Vagina (tissue), 2 donors: ENCODE measurements at places on chromosomes 5 and 9.

DNA sequence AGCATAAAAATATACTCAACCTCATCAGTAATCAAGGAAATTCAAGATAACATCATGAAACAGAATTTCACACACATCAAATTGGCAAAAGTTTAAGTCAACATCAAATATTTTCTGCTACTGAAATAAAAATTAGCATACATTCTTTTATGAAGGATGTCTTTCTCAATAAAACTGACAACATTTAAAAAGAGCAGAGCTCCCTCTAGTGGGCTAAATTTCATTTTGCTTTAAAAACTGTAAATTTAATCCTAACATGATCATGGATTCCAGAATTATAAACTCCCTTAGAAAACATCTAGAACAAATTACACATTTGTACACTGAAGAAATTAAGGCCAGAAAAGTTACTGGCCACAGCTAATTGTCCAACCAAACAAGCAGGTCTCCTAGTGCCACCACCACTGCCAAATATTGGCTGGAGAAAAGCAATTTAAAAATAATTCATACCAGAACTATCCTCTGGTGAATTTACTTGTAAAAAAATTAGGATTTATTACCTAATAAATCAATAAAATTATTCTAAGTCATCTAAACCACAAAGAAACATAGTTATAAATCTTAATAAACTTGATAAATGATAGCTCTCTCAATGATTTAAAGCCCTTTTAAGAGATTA, 31.2 kb downstream of the DEPDC1B start:
- DNase-seq = no peak

DNA sequence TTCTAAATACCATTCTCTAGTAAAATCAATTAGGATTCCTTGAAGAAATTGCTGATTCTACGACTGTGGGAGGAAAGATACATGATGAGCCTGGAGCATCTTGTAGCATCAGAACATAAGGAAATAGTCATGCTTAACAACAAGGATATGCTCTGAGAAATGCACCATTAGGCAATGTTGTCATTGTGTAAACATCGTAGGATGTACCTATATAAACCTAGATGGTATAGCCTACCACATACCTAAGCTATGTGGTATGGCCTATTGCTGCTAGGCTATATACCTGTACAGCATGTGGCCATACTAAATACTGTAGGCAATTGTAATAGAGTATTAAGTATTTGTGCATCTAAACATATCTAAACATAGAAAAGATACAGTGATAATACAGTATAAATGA, 77.4 kb upstream of the VCAN start:
- DNase-seq = no peak

DNA sequence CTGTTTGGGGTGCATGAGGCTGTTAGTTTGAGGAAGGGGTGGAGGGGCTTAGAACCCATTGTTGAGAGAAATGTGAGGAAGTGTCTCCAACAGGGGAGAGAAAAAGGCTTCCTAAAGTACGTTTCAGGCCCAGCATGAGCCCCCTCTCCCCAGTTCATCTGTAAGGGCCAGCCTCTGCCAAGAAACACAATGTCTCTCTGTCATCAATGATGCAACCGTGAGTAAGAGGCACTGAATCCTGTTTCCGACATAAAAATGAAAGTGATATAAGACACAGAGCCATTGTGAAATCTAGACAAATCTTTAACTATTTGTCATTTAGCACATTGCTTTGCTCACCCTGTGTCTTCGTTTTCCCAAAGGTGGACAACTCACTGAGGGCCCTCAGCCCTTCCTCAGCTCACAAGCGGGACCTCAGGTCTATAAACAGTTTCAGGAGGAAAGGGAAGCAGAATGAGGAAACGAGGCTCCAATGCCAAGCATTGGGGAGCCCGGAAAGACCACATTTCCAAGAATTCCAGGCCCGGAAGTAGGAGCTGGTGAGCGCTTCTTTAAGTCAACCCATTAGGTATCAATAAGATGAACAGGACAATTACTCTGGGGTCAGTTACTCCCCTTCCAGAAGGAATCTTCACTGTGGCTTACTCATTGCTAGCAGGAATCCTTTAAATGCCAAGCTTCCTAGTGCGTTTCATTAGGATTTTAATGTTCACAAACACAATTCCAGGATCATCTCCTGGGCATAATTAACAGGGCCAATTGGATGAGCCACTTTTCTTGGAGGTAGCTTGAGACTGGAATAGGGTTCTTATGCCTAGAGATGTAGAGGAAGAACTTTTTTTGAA, 59.0 kb upstream of the KLF4 start:
- peak; percentile 91 for DNase-seq

GRCh38 chr5:15757619-15758018, 257.6 kb downstream of the FBXL7 start:
- no peak for DNase-seq

DNA sequence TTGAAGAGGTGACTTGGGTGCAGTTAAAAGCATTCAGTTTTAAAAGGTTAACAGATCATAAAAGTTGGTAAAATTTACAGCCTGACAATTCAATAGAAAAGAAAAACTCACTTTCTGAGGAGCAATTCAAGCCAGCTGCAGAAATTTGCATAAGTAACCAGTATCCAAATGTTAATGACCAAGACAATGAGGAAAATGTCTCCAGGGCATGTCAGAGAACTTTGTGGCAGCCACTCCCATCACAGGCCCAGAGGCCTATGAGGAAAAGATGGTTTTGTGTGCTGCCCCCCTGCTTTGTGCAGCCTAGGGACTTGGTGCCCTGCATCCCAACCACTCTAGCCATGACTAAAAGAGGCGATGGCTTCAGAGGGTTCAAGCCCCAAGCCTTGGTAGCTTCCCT, 1406.5 kb upstream of the ACO1 start:
- no peak for DNase-seq

DNA sequence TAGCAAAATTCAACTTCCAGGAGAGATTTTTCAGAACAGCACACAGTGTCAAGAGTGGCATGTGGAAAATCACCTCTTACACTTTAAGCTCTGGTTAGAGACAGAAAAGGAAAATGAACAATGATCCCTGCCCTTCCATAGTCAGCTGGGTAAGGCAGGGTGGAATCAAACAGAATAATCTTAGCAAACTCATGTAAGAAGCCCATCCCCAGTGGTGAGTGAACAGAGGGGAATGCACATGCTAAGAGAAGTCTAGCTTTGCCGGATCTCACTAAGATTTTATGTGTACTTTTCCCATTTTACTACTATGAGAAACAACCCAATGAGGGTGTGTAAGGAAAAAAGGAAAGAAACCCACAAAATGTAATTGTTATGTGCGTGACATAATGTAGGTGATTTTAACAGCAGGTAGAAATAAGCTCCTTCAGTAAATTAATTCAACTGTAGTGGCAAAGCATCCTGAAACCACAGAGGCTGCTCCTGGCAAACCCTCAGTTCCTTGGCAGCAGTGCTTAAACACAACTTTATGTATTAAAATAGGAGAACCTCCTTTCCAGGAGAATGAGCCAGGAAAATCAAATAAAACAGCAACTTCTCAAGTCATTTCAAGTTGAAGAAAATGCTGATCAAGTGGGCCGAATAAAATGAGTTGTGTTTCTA, 366.0 kb upstream of the TRPC7 start:
- DNase-seq = no peak

GRCh38 chr9:99180662-99181061, 41.1 kb downstream of the ALG2 start:
- DNase-seq = no peak

GRCh38 chr9:99828417-99829176, 6.9 kb downstream of the NR4A3 start:
- DNase-seq = no peak

GRCh38 chr5:53099546-53099945, 10.0 kb downstream of the MOCS2 start:
- DNase-seq = no peak

- no peak for DNase-seq
Measured at GRCh38 chr9:96487949-96488348, 38.0 kb downstream of the HABP4 start.

GRCh38 chr9:126465977-126466376, 139.3 kb downstream of the MVB12B start:
- no peak for DNase-seq

GRCh38 chr5:174559566-174560090, 164.8 kb upstream of the MSX2 start:
- no peak for DNase-seq

DNA sequence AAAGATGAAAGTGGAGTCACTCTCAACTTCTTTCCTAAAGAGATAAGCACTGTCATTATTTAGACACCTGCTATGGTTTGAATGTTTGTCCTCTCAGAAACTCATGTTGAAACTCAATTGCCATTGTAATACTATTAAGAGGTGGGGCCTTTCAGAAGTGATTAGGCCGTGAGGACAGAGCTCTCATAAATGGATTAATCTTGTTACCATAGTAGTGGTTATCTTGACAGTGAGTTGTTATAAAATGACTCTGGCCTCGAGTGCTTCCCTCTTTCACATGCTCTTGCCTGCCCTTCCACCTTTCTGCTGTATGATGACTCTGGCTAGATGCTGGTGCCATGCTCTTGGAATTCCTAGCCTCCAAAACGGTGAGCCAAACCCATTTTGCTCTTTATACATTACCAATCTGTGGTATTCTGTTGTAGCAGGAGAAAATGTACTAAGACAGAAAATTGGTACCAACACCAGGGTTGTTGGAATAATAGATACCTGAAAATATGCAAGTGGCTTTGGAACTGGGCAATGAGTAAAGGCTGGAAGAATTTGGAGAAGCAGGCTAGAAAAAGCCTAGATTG, 38.0 kb downstream of the GDA start:
- DNase-seq = no peak

DNA sequence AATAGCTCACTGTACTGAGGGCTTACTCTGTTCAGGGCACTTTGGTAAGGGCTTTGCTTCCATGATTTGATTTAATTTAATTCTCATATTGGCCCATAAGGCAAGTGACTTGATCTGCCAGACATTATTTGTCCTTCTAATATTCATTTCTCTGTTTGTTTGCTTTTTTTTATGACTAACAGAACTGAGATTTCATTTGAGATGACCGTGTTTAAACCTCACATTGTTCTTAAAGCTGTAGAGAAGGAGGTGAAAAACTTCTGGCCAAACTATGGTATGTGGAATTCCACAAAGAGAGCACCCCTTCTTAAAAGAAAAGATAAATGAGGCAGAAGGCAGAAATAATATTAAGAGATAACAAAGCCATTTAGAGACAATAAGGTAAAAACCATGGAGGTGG, 775.6 kb upstream of the ACO1 start:
- no peak for DNase-seq

GRCh38 chr9:135889564-135890189, 17.7 kb downstream of the CAMSAP1 start:
- peak; percentile 93 for DNase-seq

DNA sequence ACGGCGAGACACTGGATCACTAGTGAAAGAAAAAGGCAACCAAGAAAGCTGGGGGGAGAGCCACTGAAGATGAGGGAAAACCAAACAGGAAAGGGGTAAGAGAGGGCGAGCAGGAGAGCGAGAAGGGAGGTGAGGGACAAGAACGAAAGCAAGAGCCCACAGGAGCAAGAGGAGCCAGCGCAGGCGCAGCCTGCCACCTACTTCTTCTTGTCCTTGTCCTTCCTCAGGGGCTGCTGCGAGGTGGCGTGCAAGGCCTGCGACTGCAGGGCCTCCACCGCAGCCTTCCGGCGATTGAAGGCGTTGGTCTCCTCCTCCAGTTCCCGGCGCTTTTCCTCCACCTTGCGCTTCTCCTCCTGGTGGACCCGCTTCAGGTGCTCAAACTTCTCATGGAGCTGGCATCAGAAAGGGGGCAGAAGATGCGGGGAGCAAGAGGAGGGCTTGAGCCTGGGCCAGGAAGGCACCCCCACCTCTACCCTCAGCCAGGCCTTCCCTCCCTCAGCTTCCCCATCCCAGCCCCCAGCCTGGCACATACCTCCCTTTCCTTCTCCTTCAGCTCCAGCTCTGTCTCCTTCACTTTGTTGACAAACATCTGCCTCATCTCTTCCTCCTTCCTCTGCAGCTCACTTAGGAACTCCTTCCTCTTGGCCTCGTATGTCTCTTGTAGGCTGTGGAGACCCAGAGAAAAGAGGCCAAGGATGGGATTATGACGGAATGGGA, 13.5 kb downstream of the CCNI2 start:
- DNase-seq = peak; percentile 62

- DNase-seq = no peak
Measured at GRCh38 chr5:80070338-80071056, 35.3 kb downstream of the THBS4 start.
